ENCODE measurements at places on chromosomes 4 and X. TPM values are rescaled to one million over a fixed set of nuclear protein-coding genes. Genes with fewer than 3 reads are reported as not detected.

Gene MAGEA12
- polyA plus RNA-seq = not detected

Gene PTPN13
- 15.6 TPM for polyA plus RNA-seq

Gene FGF16
- not detected for polyA plus RNA-seq

Gene MAGEB2
- not detected for polyA plus RNA-seq

Gene TCEAL9
- polyA plus RNA-seq = 45.9 TPM

Gene MTMR8
- 0.90 TPM for polyA plus RNA-seq

Gene SSX2
- not detected for polyA plus RNA-seq

Gene CCNI
- 206 TPM for polyA plus RNA-seq

Gene MGAT4D
- polyA plus RNA-seq = not detected

Gene UGT2B11
- polyA plus RNA-seq = not detected

Gene IGSF1
- not detected for polyA plus RNA-seq

Gene GYPE
- not detected for polyA plus RNA-seq

Gene RNF150
- polyA plus RNA-seq = 0.01 TPM

Gene DCAF4L1
- polyA plus RNA-seq = 0.07 TPM

Gene ATP2B3
- polyA plus RNA-seq = not detected

Gene IL2
- polyA plus RNA-seq = not detected

Gene FRAS1
- 5.2 TPM for polyA plus RNA-seq

Gene CFP
- 0.06 TPM for polyA plus RNA-seq

Gene PNMA6A
- polyA plus RNA-seq = 0.02 TPM

Gene CXorf51B
- not detected for polyA plus RNA-seq

Gene PLP1
- polyA plus RNA-seq = 0.10 TPM

Gene PRKG2
- 0.14 TPM for polyA plus RNA-seq

Gene PAGE2B
- not detected for polyA plus RNA-seq

Gene RPA4
- 0.08 TPM for polyA plus RNA-seq

Gene IQSEC2
- polyA plus RNA-seq = 4.1 TPM

Gene RHOXF2
- not detected for polyA plus RNA-seq

Gene CLTRN
- polyA plus RNA-seq = 1.4 TPM

Gene NHS
- 2.2 TPM for polyA plus RNA-seq

Gene SGMS2
- 38.7 TPM for polyA plus RNA-seq

Gene TSPAN6
- 15.9 TPM for polyA plus RNA-seq

Gene AGA
- 12.8 TPM for polyA plus RNA-seq

Gene PWWP3B
- 0.07 TPM for polyA plus RNA-seq

Gene TKTL2
- polyA plus RNA-seq = not detected

Gene ATP5ME
- 486 TPM for polyA plus RNA-seq

Gene GIMD1
- not detected for polyA plus RNA-seq

Gene ZNF157
- 0.12 TPM for polyA plus RNA-seq

Gene G6PD
- 150 TPM for polyA plus RNA-seq

Gene SLC7A11
- polyA plus RNA-seq = 18.7 TPM

Gene GAGE12F
- not detected for polyA plus RNA-seq

Gene PPEF2
- polyA plus RNA-seq = not detected

Measured in mammary epithelial cell (primary cell).